ENCODE measurements at places on chromosomes 12 and 14. TPM values are rescaled to one million over a fixed set of nuclear protein-coding genes. Genes with fewer than 3 reads are reported as not detected.

DNA sequence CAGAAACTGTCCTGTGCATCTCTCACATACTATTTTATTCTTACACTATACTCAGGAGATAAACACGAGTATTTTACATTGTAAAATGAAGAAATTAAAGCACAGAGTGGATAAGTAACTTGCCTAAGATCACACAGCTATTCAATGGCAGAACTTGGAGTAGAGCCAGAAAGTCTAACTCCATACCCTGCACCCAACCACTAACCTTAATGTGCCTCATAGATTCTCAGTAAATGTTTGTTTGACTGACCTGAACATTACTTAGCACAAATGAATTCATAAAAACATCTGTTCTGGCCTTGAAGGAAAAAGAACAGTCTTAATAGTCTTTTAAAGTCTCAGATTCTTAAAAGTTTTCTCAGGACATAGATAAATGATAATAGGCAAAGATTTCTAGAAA, 83.5 kb upstream of the OVCH1 start:
- peaks cover 2% of the 10 kb centered on the region for H3K27me3 ChIP-seq
- DNase-seq, result no peak
- no peaks in the 10 kb centered on the region for H3K36me3 ChIP-seq
- H3K4me1 ChIP-seq, result peaks cover 3% of the 10 kb centered on the region
- H3K27ac ChIP-seq, result no peak overlapping the region
- H3K4me3 ChIP-seq, result no peak overlapping the region

GRCh38 chr12:94551810-94552209, 92.1 kb upstream of the CEP83 start:
- DNase-seq, result no peak
- H3K27ac ChIP-seq, result no peak overlapping the region
- no peak overlapping the region for H3K4me3 ChIP-seq
- H3K4me1 ChIP-seq, result no peaks in the 10 kb centered on the region
- peaks cover 1% of the 10 kb centered on the region for H3K36me3 ChIP-seq

GRCh38 chr14:60670989-60671388, 21.7 kb upstream of the SIX1 start:
- no peaks in the 10 kb centered on the region for H3K36me3 ChIP-seq
- no peaks in the 10 kb centered on the region for H3K4me1 ChIP-seq
- H3K27ac ChIP-seq, result no peak overlapping the region
- no peak for DNase-seq

DNA sequence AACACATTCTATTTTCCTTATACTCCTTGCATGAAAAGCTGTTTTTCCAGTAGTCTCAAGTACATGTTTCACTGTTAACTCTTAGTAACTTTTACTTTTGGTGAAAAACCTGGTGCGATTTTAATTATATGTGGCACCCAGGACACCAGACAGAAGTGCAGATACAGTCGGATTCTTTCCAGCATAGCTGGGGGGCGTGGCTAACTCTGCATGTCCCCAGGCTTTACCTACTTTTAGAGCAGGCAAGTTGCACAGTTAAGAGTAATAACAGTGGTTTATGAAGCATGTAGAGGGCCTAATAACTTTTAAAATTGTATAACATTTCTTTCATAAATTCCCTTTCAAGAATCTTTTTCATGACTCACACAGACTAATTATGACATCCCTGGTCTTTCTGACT, 70.7 kb downstream of the HSD17B6 start:
- peaks cover 1% of the 10 kb centered on the region for H3K36me3 ChIP-seq
- peaks cover 15% of the 10 kb centered on the region for H3K4me1 ChIP-seq
- DNase-seq, result no peak

GRCh38 chr14:45650754-45651153, 397.8 kb upstream of the MIS18BP1 start:
- no peak overlapping the region for H3K4me3 ChIP-seq
- no peaks in the 10 kb centered on the region for H3K27me3 ChIP-seq
- H3K36me3 ChIP-seq, result no peaks in the 10 kb centered on the region
- H3K4me1 ChIP-seq, result no peaks in the 10 kb centered on the region
- DNase-seq, result no peak
- no peak overlapping the region for H3K27ac ChIP-seq

DNA sequence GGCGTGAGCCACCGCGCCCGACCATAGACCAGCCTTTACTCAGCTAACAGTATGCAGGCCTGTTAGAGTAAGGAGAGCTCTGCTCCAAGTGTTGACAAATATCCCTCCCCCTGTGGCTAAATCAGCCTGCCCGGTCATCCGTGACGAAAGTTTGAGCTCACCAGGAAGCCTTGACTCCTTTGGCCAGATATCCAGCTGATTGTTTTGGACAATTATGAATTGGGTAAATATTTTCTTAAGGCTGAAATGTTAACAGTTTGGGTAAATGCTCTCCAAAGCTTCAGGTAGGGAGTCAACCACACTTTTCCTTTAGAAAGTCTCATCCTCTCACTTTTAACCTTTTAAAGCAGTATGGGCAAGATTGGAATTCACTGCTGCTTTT, 157.9 kb downstream of the PAWR start:
- H3K27ac ChIP-seq, result no peak overlapping the region
- DNase-seq, result no peak
- H3K4me3 ChIP-seq, result no peak overlapping the region
- no peaks in the 10 kb centered on the region for H3K36me3 ChIP-seq

DNA sequence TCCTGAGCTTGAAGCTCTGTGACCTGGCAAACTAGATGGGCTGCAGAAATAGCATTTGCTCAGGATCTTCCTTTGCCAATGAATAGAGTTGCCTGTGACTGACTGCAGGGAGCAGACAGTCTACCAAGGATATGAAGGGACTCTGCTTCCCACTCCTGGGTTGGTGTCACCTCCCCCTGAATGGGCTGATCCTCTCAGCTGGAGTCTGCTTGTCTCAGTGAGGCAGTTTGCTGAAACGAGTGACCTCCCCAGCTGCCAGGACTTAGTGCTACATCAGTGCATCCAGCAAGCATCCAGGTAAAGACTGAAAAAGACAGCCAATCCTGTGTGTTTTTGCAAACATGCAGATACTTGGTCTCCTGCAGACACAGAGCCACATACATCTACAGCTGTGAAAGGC, 28.5 kb downstream of the PAH start:
- H3K4me3 ChIP-seq, result no peak overlapping the region
- H3K36me3 ChIP-seq, result no peaks in the 10 kb centered on the region
- H3K27me3 ChIP-seq, result peaks cover 9% of the 10 kb centered on the region
- H3K27ac ChIP-seq, result no peak overlapping the region

GRCh38 chr14:54762296-54762695, 140.3 kb downstream of the GCH1 start:
- peaks cover 5% of the 10 kb centered on the region for H3K27me3 ChIP-seq
- peak overlapping the region; percentile 82 for H3K27ac ChIP-seq
- no peak overlapping the region for H3K4me3 ChIP-seq
- peaks cover 10% of the 10 kb centered on the region for H3K36me3 ChIP-seq
- peaks cover 31% of the 10 kb centered on the region for H3K4me1 ChIP-seq

GRCh38 chr12:104802208-104802607, 155.9 kb downstream of the SLC41A2 start:
- H3K27ac ChIP-seq, result no peak overlapping the region
- no peaks in the 10 kb centered on the region for H3K4me1 ChIP-seq
- H3K27me3 ChIP-seq, result no peaks in the 10 kb centered on the region

DNA sequence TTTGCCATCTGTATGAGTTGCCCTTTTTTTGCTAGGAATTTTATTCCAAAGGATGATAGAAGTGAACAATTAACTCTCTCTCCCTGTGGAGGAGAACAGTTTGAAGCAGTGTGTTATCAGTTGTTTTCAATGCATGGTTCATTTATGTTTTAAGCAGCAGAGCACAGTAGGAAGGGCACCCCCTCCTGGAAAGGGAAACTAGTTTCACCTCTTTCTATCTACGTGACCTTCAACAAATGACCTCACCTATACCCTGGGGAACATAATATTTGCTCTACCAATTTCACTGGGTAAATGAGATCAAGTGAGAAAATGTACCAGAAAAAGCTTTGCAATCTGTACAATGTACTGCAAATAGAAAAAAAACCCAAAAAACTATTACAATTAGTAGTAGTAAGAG, 5.4 kb upstream of the DCP1B start:
- no peaks in the 10 kb centered on the region for H3K36me3 ChIP-seq
- no peak overlapping the region for H3K27ac ChIP-seq
- H3K4me3 ChIP-seq, result no peak overlapping the region
- DNase-seq, result no peak
- peaks cover 3% of the 10 kb centered on the region for H3K27me3 ChIP-seq
- H3K4me1 ChIP-seq, result no peaks in the 10 kb centered on the region

DNA sequence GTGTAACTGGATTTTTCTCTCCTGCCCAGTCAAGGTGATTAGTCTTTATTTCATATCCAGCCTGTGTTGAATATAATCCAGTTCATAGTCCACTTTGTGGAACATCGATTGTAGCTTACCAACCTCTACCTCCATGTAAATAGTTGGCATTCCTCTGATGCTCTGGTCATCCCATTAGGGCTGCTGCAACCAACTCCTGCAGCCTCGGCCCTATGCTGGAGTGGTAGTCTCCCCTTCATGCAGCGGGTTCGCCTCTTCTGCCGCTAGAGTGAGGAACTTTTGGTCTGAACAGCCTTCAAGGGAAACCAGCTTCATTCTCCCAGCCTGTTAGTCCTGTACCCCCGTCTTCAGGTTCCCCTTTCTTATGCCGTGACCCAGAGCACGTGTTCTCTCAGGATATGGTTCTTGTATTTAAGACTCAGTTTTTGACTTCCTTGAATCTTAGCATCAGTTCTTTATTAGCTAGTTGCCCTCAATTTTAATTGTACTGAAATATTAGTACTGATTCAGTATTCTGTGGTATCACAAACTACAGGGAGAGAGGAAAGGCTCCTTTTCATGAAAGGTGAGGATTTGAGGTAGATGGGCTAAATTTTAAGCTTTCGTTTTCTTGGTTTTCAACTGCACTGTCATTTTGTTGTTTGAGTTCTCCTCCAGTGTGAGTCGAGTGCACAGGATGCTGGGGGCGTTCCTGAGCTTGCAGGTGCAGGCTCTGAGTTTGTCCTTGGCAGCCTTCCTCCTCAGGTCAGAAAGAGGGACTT, 33.2 kb downstream of the ZNF664 start:
- H3K36me3 ChIP-seq, result peaks cover 23% of the 10 kb centered on the region
- H3K4me3 ChIP-seq, result peak overlapping the region; percentile 47
- no peaks in the 10 kb centered on the region for H3K27me3 ChIP-seq
- DNase-seq, result peak; percentile 69
- peaks cover 27% of the 10 kb centered on the region for H3K4me1 ChIP-seq

GRCh38 chr12:67220065-67220464, 49.1 kb upstream of the CAND1 start:
- H3K27me3 ChIP-seq, result peaks cover 4% of the 10 kb centered on the region
- no peaks in the 10 kb centered on the region for H3K4me1 ChIP-seq
- DNase-seq, result no peak
- H3K36me3 ChIP-seq, result no peaks in the 10 kb centered on the region

DNA sequence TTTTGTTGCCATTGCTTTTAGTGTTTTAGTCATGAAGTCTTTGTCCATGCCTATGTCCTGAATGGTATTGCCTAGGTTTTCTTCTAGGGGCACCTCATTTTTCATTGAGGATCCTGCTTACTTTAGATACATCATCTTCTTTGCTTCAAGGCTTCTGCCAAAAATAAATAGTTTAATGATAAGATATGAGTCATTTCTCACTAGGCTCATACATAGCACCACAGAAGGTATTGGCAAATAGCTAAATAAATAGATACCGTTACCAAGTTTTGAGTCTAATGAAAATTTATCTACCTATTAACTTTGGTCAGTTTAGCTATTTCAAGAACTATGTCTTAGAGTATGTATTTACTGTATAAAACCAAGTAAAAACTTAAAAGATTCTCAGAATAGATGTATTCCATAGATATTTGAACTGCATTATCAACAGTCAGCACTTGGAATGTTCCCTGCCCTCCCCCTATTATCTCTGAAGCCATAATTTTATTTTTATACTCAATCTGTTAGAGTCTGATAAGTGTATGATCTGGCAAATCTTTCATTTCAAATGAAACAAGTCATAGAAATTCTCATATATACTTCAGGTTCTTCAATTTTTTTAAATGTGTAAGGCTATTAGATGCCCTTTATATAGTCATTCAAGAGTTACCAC, 310.2 kb downstream of the CCDC91 start:
- no peaks in the 10 kb centered on the region for H3K27me3 ChIP-seq
- H3K4me3 ChIP-seq, result no peak overlapping the region
- no peak overlapping the region for H3K27ac ChIP-seq
- peaks cover 17% of the 10 kb centered on the region for H3K36me3 ChIP-seq

- no peak overlapping the region for H3K4me3 ChIP-seq
- peaks cover 5% of the 10 kb centered on the region for H3K36me3 ChIP-seq
- H3K4me1 ChIP-seq, result peaks cover 3% of the 10 kb centered on the region
Observed at GRCh38 chr14:97198813-97199212, 401.6 kb downstream of the VRK1 start.

DNA sequence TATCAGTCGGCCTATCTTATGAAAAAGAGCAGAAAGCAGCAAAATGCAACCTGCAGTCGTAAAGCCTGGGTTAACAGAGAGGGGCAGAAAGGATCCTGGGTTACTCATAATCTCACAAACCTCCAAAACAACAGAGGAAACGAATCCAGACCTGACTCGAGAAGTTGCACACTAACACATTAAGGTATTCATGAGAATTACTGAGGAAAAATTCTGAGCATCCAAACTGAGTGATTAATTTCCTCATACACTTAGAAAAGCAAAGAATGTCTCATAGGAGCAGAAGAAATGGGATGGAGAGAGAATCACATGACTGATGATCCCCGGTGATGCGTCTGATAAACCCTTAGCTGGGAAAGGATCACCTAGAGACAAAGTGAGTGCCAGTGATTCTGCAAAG, 272.5 kb downstream of the TMEM132D start:
- no peaks in the 10 kb centered on the region for H3K36me3 ChIP-seq
- no peak for DNase-seq
- H3K27ac ChIP-seq, result no peak overlapping the region
- no peaks in the 10 kb centered on the region for H3K4me1 ChIP-seq

DNAJC22 gene
- not detected for total RNA-seq

FRS2 gene
- total RNA-seq, result 10.5 TPM

SLC17A8 gene
- not detected for total RNA-seq

NXPH4 gene
- total RNA-seq, result 0.41 TPM

HOXC5 gene
- not detected for total RNA-seq

MUCL1 gene
- not detected for total RNA-seq

SIRT4 gene
- 2.7 TPM for total RNA-seq

ZDHHC22 gene
- not detected for total RNA-seq

FGF23 gene
- total RNA-seq, result not detected

PELI2 gene
- 2.7 TPM for total RNA-seq

All from activated CD8-positive, alpha-beta T cell treated with anti-CD3 and anti-CD28 coated beads for 36 hours (primary cell).